Kidney glomerular epithelial cell (primary cell): ENCODE measurements at places on chromosomes 16 and 17.

GRCh38 chr17:42623732-42624596, 14.5 kb downstream of the TUBG1 start:
- no peak for DNase-seq

GRCh38 chr16:89418352-89418751, 72.0 kb downstream of the ANKRD11 start:
- DNase-seq = no peak

- no peak for DNase-seq
Observed at GRCh38 chr16:56634715-56635440, 2.4 kb downstream of the MT1M start.

GRCh38 chr16:23424292-23424958, 28.6 kb downstream of the COG7 start:
- DNase-seq = peak; percentile 84

DNA sequence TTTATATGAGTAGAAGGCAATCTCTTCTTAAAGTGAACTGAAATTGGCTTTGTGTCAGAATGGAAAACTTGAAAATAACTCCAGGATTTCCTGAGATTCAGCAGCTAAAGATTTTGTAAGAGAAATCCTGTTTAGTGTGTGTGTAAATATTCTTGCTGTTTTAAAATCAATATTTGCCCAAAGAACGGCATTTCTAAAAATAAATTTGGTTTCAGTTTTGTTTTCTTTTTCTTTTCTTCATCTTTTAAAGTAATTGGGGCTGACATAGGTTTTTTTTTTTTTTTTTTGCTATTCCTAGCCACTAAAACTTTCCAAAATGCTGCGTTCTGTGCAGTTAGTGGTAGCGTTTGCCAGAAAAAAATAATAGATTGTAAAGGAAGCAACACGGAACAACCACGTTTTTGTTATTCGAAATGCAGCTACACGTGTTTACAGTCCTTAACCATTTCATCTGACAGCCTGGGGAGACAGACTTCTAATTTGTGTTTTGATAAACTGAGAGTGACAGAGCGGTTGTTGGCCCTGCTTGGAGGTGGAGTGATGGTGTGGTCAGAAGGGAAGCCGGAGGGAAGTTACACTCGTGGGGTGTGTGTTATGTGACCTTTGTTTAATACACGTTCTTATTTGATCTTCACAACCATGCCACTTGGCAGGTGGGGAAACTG, 21.6 kb upstream of the SMPD3 start:
- no peak for DNase-seq
